ENCODE measurements at places on chromosomes 6 and 20.

DNA sequence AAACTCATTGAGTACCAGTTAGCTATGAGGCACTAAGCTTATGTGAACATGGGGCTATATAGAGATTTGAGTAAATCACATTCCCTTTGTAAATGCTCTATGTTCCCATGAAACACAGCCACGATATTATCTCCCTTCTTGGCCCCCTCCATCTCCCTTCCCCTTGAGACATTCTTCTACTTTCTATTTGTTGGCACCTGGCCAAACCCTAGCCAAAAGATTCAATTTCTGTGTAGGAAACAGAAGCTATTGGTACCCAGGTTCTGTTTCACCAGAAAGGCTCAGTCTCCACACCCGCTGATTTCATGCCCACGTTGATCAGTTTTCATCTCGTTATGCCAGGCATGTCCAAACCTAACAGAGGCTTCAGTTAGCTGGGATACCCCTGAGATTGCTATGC, 145.5 kb upstream of the LAMP5 start:
- DNase-seq = no peak

- DNase-seq = no peak
Observed at GRCh38 chr6:120056085-120056484, 706.5 kb upstream of the MAN1A1 start.

- DNase-seq = no peak
Observed at GRCh38 chr6:168395983-168396382, 45.0 kb upstream of the SMOC2 start.

DNA sequence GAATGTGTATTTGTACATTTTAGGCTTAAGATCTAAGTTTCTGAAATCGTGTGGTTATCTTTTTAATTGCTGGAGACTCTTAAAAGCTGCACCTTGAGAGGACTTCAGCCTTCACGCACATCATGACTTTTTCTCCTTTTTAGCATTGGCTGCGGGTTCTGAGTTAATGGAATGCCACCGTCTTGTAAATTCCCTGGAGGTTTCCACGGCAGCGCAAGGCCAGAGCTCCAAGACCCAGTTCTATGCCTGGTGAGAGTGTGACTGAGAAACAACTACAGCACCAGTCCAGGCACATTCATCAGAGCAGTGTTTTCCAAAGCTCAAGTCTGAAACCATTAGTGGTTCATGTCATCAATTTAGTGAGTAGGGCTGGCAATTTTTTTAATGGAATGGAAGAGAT, 23.0 kb downstream of the PRR18 start:
- no peak for DNase-seq

DNA sequence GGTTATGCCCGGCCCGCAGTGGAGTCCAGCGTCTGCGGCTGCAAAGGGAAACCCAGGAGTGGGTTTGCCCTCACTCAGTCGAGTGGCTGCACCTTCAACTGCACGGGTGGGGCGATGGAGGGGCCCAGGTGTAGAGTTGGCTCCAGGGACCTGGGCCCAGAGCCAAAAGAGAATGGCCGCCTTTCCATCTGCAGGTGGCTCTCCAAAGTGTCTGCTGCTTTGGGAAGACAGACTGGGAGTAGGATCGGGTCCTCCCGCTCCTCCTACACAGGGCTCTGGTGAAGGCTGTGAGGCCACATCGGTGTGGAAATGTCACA, 80.1 kb downstream of the PTPN1 start:
- DNase-seq = no peak
